ENCODE measurements at places on chromosomes 6 and 20. TPM values are rescaled to one million over a fixed set of nuclear protein-coding genes. Genes with fewer than 3 reads are reported as not detected.

The RPS10 gene
- 2,261 TPM for total RNA-seq

The KPNA5 gene
- total RNA-seq = 13.2 TPM

The FAM162B gene
- total RNA-seq = 17.8 TPM

The AVP gene
- not detected for total RNA-seq

The POU3F2 gene
- total RNA-seq = not detected

The SAMHD1 gene
- 388 TPM for total RNA-seq
